ENCODE measurements at places on chromosomes 11 and 22.

GRCh38 chr22:39616051-39616450, 45.5 kb downstream of the CACNA1I start:
- DNase-seq, result no peak

- no peak for DNase-seq
These were observed 225.4 kb downstream of the NTM start for GRCh38 chr11:131595797-131596196.

GRCh38 chr22:35480627-35481550, 59.7 kb upstream of the RASD2 start:
- no peak for DNase-seq

DNA sequence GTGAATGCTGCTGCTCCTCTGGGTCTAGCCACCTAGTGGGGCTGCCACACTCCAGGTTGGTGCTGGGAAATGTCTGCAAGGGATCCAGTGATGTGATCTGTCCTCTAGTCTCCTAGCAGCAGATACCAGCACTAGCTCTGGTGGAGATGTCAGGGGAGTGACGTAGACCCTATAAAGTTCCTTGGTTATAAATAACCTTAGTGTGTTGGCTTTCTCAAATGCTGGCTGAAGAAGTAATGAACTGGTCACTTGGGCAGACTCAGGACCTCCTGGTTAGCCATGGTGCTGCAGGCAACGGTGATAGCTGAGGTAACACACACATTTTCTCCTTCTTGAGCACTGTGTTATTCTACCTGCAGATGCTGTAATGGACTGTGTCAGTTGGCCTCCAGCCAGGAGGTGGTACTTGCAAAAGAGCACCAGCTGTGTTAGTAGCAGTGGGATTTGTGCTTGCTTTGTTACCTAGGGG, 35.5 kb downstream of the BBOX1 start:
- DNase-seq, result no peak

DNA sequence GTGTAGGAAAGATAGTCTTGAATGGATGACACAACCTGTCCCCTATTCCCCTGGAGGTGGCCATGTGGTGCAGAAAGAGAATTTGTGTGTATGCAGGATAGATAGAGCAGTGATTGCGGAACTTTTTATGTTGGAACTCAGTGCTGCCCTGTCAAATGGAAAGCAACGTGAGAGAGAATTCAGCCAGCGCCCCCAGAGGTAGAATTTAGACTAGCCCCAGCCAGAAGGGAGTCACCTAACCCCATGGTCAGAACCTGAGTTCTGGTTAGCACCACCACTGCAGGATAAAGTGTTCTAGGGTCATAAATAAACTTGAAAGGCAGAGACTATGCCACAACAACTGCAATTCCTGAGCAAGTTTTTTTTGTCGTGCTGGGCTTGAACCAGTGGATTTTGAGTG, 152.9 kb upstream of the GRIA4 start:
- DNase-seq, result no peak

- no peak for DNase-seq
These were observed 167.6 kb upstream of the SESN3 start for GRCh38 chr11:95398437-95399112.

GRCh38 chr11:94938095-94939055, 35.0 kb downstream of the CWC15 start:
- no peak for DNase-seq

GRCh38 chr11:40877256-40877655, 582.2 kb downstream of the LRRC4C start:
- no peak for DNase-seq

- no peak for DNase-seq
These were observed 1557.8 kb upstream of the RAG2 start for GRCh38 chr11:38155856-38156255.

- DNase-seq, result peak; percentile 97
These were observed at the start of gene CYB5R3 for GRCh38 chr22:42649246-42650099. Gene CYB5R3 (minus strand): TSS chr22:42649392. CDS start chr22:42649315, 77 bp downstream.

DNA sequence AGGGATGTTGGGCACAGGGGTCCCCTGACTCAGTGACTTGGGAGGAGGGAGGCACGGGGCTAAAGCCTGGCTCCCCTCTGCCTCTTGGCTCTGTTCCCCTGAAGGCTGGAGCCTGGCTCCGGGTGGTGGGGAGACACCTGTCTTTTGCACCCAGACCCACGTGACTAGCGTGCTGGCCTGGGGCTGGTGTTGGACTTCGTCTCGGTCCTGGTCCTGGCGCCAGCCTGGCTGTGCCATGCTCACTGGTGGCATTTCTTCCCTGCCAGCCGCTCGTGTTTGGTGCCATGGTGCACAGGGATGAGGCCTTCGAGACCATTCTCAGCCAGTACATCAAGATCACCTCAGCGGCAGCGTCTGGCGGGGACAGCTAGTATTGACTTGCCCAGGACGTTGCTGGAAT, 56.7 kb downstream of the GRAMD4 start:
- DNase-seq, result no peak

- DNase-seq, result no peak
These were observed 61.3 kb downstream of the MYH9 start for GRCh38 chr22:36326178-36327161.

- peak; percentile 15 for DNase-seq
These were observed 5.2 kb upstream of the RAB3IL1 start for GRCh38 chr11:61922539-61922938.

DNA sequence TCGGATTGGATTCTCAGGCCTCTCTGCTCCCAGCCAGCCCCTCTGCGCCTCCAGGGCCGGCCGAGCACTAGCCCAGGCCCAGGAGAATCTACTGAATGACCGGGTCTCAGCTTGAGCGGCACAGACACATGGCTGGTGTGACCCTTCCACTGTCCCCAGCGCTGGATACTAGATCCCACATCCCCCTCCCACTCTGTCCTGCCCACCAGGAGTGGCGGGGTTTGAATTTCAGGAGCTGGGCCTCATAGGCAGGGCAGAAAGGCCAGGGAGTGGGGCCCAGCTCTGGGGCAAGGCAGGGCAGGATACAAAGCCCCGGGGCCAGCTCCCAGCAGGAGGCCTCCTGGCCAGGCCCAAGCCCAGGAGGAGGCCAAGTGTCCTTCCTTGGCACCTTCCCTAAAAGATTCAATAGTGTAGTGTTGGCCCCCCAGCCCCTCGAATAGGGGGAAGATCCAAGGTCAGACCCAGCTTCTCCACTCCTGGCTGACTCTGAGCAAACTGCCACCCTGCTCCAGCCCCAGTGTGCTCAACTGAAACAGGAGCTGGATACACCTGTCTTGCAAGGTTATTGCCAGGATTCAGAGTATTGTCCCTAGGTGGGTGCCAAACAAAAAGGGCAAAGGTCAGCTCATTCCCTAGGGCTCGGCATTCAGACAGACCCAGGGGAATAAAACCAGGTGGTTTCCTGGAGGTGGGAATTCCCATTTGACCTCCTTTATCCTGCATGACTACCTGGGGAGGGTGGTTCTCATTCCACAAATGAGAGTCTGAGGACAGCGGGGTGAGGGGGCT, 22.5 kb upstream of the TCF20 start:
- DNase-seq, result no peak

DNA sequence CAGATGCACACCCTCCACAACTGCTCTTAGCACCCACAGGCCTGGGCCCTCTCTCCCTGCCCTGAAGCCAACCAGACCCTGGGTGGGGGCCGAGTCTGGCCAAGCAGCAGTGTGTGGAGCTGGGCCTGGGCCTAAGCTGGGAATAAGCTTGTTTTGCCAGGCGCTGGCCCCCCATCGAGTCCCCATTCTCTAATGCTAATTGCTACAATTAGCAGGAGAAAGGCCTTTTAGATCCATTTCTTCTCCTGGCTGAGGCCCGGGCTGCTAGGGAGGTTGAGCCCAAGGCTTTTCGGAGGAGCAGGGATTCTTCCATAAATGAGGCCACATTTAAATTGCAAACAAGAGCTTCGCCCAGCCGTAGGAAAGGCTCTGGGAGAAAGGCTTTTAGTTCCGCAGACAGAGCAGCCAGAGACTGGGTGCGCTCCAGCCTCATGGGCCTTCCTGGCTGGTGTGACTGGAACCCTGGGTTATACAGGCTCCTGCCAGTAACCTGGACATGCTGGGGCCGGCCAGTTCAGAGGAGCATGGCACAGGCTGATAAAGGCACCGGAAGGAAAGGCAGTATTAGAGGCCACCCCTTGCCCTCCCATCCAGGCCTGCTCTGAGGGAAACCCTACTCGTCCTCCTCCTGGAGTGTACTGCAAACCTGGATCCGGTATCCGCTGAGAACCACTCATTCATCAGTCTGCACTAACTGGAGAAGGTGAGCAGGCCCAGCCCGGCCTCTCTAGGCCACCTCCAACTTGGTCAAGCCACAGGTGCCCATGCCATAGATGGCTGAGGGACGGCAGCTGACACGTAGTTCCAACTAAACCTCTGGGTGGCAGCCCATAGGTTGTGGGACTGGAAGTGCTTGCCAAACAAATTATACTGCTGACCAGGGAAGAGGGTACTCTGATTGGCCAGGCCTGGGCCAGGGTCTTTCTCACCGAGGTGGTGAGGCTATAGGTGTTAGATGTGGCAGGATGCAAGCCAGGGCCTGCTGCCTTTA, 6.2 kb downstream of the KCNQ1OT1 start:
- DNase-seq, result no peak

DNA sequence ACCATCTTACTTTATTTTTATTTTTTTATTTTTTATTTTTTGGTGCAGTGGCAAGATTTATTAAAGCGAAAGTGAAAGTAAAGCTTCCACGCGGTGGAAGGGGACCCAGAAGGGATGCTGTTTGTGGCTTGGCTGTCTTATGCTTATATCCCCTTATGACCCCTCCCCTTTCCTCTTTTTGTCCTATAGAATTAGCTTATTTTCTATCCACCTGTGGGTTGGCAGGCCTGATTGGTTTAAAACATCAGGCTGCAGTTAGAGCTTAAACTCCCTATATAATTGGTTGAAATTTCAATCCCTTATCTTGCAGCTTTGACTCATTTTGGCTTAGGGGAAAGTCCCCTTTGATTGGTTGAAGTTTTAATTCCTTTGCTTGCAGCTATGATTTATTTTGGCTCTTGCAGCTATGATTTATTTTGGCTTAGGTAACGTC, 50.5 kb downstream of the NNMT start:
- no peak for DNase-seq

DNA sequence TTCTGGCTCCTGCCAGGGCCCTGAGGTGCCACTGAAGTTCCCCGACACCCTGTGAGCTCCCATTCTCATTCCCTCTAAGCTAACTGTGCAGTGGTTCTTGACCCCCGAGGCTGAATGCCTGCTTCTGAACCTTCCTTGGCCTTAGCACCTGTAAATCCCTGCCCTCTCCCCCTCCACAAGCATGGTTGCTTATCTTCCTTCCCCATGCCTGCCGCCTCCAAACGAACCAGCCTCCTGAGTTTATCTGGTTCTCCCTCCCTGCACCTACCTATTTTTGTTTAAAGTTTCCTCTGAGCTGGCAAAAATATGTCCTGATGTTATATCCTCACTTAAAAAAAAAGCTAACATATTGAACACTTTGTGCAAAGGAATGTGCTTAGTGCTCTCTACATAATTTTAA, 33.9 kb downstream of the PPFIBP2 start:
- DNase-seq, result no peak

GRCh38 chr22:36833073-36833472, 16.2 kb upstream of the PVALB start:
- no peak for DNase-seq

DNA sequence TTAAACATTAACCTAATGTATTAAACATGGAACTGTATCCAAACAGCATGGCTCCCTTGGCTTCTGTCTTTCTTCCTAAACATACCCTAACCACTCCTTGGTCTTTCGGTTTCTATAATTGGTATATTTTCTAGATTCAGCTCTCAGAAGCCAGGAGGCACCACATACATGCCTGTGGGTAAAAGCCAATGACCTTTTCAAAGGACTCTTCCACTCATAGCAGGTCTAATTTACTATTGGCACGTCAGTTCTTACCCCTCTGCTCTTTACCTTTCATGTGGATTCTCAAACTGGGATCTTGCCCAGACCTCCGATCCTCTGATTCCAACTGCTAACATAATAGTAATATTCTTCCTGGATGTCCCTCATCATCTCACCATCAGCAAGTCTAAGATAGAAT, 835.1 kb downstream of the NTM start:
- DNase-seq, result no peak

DNA sequence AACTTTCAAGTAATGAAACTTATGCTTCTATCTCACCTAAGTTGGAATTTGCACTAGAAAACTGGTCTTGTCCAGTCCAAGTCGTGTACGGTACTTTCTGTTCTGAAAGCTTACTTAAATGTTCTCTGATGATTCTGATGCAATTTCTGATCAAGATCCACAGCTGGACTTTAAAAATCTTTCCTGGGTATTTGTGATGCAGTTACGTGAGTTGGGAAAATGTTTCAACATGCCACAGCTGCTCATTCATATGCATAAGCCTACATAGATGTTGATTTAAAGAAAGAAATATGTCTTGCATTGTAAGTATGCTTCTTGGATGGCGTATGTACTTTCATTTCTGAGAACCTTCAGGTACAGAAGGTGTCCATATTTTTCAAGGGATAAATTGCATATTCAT, 493.7 kb upstream of the CCDC90B start:
- no peak for DNase-seq

DNA sequence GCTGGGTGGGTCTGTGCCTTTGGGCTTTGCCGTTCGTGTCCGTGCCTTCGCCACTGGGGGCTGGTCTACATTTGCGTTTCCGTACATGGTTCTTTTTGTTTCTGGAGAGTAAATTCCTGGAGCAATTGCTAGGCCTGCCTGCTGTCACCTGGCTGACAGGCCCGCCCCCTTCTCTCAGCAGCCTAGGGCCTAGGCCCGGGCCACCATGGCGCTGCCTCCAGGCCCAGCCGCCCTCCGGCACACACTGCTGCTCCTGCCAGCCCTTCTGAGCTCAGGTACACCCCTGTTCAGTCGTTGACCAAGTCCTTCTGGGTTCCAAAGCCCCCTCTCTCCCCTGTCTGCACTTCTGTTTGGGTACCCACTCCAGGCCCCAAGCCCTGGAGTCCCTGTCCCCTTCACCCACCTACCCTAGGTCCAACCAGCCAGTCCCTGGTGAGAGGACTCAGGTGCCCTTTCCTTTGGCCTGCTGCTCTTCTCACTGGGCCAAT, 649 bp downstream of the TMEM25 start:
- DNase-seq, result no peak

DNA sequence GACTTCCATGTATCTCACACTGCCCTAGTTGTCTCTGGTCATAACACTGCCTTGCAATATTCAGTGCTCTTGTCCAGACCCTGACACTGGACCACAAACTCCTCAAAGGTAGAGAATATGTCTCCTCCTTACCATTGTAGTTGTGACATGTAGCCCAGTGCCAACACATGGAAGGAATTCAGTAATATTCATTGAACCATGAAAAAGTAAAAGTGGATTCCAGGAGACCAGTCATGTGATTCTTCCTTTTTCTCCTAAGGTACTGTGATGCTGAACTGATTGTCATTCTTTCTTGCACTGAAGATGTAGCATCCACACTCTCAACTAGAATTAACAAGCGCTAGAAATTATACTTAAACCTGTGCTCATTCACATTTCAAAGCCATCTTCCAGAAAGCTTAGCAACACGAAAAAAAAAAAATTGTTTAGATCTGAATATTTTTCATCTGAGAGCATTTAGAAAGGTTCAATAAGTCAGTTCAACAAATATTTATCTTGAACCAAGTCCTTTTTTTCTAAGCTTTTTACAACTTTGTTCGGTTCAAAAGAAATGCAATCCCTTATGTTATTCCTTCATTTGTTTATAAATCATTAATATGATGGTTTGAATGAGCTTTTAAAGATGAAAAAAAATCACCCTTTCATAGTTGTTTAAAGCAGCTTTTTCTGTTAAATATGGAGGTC, 224.7 kb upstream of the BLID start:
- no peak for DNase-seq

Data from GM13976 (cell line).